Fibroblast of lung (primary cell): ENCODE measurements at places on chromosomes 4 and X. TPM values are rescaled to one million over a fixed set of nuclear protein-coding genes. Genes with fewer than 3 reads are reported as not detected.

The IGSF1 gene
- under 0.01 TPM in 1 of 2 replicates, not detected in the other for total RNA-seq

The GPR34 gene
- total RNA-seq, result not detected in 2 replicates

DNA sequence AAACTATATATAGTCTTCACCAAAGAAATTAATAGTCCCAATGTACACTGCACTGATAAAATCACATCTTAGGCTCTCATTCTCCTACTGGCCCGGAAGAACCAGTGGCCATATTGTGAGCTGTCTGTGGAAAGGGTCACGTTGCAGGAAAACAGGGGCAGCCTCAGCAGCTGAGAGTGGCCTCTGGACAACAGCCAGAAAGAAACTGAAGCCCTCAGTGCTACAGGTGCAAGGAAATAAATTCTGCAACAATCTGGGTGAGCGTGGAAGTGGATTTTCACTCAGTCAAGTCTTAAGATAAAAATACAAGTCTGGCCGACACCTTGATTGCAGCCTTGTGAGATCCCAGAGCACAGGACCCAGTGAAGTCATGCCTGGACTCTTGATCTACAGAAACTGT lies 3.2 kb upstream of the SLC25A14 start:
- H3K27me3 ChIP-seq, result no peaks in the 10 kb centered on the region
- H3K4me3 ChIP-seq, result no peak overlapping the region

The FGFBP2 gene
- total RNA-seq, result not detected in 2 replicates

- no peak for DNase-seq
- no peaks in the 10 kb centered on the region for H3K4me1 ChIP-seq
- H3K27me3 ChIP-seq, result no peaks in the 10 kb centered on the region
- H3K36me3 ChIP-seq, result no peaks in the 10 kb centered on the region
These were observed 12.5 kb downstream of the SH2D1A start for GRCh38 chrX:124358800-124359383.

DNA sequence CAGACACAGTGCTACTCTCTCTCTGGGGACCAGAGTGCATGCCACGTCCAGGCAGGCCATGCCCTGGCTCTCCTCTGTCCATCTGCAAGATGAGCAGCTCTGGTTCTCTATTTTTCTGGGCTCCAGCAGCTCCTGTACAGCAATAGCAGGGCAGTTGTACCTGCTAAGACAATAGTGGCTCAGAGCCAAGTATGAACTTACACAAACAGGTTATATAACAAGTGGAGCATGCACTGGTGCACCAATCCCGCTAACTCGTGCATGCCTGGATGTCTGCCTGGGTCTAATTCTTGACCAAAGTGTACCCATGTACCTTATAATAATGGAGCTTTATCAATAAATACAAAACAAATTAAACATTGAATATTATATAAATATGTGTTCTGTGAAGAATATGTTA lies 392.3 kb downstream of the CENPC start:
- H3K36me3 ChIP-seq, result no peaks in the 10 kb centered on the region
- H3K27ac ChIP-seq, result no peak overlapping the region
- no peaks in the 10 kb centered on the region for H3K4me1 ChIP-seq
- H3K4me3 ChIP-seq, result no peak overlapping the region
- DNase-seq, result no peak

DNA sequence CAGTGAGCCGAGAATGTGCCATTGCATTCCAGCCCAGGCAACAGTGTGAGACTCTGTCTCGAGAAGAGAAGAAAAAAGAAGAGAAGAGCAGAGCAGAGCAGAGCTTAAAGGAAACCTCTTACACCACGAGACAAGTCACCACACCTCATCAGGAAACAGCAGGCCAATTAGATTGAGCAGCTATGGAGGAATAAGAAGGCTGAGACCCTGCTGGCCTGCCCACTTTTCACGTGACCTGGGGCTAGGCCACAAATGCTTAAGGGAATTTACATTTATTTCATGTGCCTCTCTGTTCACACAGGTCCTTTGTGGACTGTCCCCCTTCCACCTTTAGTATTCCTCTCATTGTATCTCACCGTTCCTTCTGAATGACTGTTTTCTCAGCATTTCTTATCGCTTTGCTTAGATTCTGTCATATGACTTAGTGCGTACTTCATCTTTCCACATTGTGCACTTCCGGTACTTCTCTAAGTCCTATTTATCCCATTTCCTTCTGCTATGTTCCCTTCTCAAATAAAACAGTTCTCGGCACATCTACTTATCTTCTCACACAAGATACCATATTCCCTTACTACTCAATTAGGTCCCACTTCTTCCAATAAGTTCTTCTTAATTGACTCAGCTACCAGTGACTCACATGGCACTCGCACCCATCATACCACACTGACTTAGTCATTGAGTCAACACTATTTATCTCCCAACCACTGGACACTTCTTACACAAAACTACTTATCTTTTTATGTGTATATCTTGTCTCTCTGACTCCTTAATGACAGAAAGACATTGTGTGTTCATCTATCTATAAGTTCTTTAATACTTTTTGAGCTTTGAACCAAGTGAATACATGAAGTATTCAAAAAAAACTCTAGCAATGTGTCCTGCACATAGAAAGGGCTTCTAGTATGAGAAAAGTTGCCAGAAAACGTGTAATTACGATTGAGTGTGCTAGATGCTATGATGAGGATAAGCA lies 11.0 kb downstream of the CUL4B start:
- H3K27me3 ChIP-seq, result no peaks in the 10 kb centered on the region
- H3K4me3 ChIP-seq, result no peak overlapping the region
- H3K4me1 ChIP-seq, result peaks cover 8% of the 10 kb centered on the region
- peak overlapping the region; percentile 84 for H3K27ac ChIP-seq

- H3K4me1 ChIP-seq, result no peaks in the 10 kb centered on the region
- DNase-seq, result no peak
- no peaks in the 10 kb centered on the region for H3K27me3 ChIP-seq
These were observed 361.1 kb downstream of the TRAM1L1 start for GRCh38 chr4:116724249-116724648.

GRCh38 chr4:102447413-102447812 lies 53.7 kb upstream of the NFKB1 start:
- no peak overlapping the region for H3K4me3 ChIP-seq
- no peak overlapping the region for H3K27ac ChIP-seq
- DNase-seq, result no peak
- H3K36me3 ChIP-seq, result no peaks in the 10 kb centered on the region
- H3K4me1 ChIP-seq, result no peaks in the 10 kb centered on the region

DNA sequence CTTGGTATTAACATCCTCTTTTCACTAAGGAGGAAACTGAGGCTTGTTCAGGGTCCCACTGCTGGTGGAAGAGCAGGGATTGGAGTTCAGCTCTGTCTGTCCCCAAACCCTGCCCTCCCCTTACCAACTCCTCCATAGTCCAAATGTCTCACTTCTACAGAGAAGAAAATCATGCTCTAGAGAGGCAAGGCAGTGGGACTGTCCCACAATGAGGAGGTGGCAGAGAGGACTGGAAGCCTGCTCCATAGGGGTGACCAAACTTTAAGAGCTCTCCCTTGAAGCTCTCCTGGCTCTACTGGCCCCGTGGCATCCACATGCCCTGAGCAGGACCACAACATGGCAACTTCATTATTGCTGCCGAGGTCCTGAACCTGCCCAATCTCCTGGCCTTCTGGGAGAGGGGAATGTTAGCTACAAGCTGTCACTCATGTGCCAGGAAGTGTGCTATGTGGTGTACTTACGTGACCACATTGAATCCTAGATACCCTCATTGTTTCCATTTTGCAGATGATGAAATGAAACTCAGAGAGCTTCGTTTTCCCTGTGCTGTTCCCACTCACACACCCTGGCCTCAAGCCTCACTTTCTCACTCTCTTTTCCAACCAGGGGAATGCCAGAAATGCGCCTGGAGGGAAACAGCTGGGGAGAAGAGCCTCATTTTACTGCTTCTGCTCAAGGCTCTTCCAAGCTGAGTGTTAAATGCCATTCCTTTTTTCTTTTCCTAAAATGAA lies 71.5 kb downstream of the ANAPC4 start:
- H3K36me3 ChIP-seq, result no peaks in the 10 kb centered on the region
- H3K27ac ChIP-seq, result no peak overlapping the region
- peak; percentile 34 for DNase-seq
- no peaks in the 10 kb centered on the region for H3K27me3 ChIP-seq
- H3K4me1 ChIP-seq, result no peaks in the 10 kb centered on the region

The BMP3 gene
- 0.17 TPM in 1 of 2 replicates, not detected in the other for total RNA-seq

- H3K27ac ChIP-seq, result no peak overlapping the region
- DNase-seq, result peak; percentile 35
- no peak overlapping the region for H3K4me3 ChIP-seq
- H3K27me3 ChIP-seq, result no peaks in the 10 kb centered on the region
These were observed 27.7 kb downstream of the HERC3 start for GRCh38 chr4:88619971-88620370.

- no peaks in the 10 kb centered on the region for H3K36me3 ChIP-seq
- H3K27ac ChIP-seq, result no peak overlapping the region
- H3K4me1 ChIP-seq, result no peaks in the 10 kb centered on the region
- no peak for DNase-seq
- H3K4me3 ChIP-seq, result no peak overlapping the region
These were observed 639.4 kb upstream of the INTU start for GRCh38 chr4:126993351-126993750.

DNA sequence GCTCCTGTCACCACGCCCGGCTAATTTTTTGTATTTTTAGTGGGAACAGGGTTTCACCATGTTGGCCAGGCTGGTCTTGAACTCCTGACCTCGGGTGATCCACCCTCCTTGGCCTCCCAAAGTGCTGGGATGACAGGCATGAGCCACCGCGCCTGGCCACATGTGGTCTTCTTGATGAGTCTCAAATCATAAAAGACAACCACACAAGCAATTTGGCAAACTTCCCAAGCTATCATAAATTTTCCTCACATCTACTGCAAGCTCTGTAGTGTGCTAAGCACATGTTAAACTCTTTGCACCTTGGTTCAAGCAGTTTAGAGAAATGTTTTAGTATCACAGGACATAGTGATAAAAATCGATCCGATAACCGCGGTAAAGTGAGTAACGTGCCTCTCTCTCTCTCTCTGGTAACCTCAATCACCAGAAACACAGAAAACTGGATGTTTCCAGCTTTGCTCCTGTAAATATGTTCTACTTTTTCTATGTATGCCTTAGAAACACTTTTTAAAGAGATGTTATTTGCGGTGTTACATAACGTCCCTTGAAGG lies 256.8 kb downstream of the DHRSX start:
- DNase-seq, result peak; percentile 13
- no peaks in the 10 kb centered on the region for H3K36me3 ChIP-seq
- H3K4me1 ChIP-seq, result no peaks in the 10 kb centered on the region
- H3K27me3 ChIP-seq, result no peaks in the 10 kb centered on the region
- no peak overlapping the region for H3K27ac ChIP-seq
